Right ventricle myocardium superior (tissue), 1 donor: ENCODE measurements at places on chromosomes 7 and 10. TPM values are rescaled to one million over a fixed set of nuclear protein-coding genes. Genes with fewer than 3 reads are reported as not detected.

The CALML5 gene
- not detected for total RNA-seq

The OR2A5 gene
- not detected for total RNA-seq

The WDR86 gene
- 0.48 TPM for total RNA-seq

The LRRC17 gene
- total RNA-seq, result 1.0 TPM

The ZPBP gene
- total RNA-seq, result not detected
